ENCODE measurements at places on chromosomes 4 and X.
A peak's percentile ranks its signal among the peaks of the same experiment; 100 is the strongest.

GRCh38 chrX:96407501-96407900 lies 277.1 kb upstream of the DIAPH2 start:
- no peak for DNase-seq

- no peak for DNase-seq
These were observed 6.1 kb downstream of the APLN start for GRCh38 chrX:129648514-129649267.

DNA sequence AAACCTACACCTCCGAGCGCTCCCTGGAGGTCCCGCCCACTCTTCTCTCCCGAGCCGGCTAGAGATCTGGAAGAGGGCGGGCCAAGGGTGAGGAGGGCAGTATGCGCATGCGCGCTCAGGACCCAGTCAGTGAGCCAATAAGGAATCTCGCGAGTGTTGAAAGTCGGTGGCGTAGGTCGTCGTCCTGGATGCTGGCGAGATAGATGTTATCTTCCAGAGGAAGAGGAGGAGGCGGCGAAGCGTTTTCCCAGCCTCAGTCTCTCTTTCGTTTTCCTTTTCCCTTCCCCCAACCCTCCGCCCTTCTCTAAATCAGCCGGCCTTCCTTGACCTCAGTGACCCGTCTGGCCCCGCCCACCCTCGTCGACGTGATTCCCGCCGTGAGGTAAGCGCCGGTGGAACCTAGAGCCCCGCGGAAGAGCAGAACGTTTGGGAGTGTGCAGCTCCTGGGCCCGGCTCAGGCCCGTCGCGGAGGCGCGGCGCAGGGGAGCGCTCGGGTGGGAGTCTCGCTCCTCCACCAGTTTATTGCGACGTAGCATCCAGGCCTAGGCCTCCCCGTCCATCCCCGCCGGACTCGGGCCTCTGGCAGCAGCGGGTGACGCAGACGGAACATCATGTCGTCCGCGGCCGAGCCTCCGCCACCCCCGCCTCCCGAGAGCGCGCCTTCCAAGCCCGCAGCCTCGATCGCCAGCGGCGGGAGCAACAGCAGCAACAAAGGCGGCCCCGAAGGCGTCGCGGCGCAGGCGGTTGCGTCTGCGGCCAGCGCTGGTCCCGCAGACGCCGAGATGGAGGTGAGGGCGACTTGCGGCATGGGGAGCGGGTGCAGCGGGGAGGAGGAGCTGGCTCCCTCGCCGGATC lies at the start of gene SMARCA5:
Gene SMARCA5 (plus strand): TSS at position 389 of the 855 bp plus-strand sequence. CDS start 223 bp downstream, at position 612.
- peak; percentile 99 for DNase-seq

- peak; percentile 50 for DNase-seq
These were observed 1.4 kb upstream of the TEC start for GRCh38 chr4:48270951-48271473.

DNA sequence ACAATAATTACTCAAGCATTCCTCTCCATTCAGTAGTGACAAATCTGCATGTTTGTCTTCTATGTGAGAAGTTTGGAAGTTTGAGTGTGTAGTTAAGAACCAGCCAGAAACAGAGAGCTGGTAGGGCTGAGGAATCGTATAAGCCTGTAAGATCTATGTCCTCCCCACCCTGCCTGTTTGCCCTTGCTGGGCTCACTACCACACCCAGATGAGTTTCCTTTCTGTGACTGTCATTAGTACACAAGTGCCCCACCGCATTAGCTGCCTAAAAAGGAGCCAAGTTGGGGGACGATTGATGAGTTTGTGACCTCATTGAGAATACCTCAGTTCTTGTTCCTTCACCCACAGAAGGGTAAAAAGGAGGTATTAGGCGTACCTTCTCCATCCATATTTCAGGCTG lies 28.3 kb downstream of the DOCK11 start:
- no peak for DNase-seq
